ENCODE measurements at places on chromosomes 4 and X.

GRCh38 chrX:6810776-6811175 lies 275.9 kb upstream of the VCX3A start:
- peak; percentile 52 for DNase-seq

GRCh38 chrX:120638619-120639018 lies 8.8 kb upstream of the C1GALT1C1 start:
- no peak for DNase-seq

DNA sequence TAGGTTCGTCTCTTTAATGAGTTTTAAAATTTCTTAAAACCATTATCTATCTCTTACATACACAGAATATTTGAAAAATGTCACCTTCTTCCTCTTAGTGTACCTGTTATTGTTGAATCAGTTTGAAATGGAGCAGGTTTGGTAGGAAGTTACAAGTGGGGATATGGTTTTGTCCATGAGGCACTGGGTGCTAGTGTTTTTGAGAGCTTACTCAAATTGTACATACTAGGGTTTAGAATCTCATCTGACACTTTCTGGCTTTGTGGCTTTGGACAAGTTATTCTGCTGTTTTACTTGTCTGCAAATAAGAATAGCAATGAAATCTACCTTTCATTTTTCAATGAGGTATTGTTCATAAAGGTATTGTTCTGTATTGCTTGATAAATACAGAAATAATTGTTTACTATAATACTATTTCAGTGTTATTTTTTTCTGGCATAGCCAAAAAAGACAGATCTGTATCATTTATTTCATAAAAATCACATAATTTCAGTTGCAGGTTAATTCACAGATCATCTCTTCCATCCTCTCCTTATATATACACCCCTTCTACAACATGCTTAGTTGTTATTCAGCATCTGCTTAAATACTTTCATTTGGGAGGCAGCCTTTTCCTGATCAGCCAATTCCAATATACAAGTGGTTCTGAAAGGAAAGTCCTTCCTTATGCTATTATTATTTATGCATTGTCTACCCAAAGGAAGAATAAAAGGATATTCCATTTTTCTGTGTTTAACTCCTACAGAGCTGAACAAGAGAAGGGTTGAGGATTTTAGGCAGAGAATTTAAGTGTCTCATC lies 13.3 kb downstream of the NCAPG start:
- no peak for DNase-seq

DNA sequence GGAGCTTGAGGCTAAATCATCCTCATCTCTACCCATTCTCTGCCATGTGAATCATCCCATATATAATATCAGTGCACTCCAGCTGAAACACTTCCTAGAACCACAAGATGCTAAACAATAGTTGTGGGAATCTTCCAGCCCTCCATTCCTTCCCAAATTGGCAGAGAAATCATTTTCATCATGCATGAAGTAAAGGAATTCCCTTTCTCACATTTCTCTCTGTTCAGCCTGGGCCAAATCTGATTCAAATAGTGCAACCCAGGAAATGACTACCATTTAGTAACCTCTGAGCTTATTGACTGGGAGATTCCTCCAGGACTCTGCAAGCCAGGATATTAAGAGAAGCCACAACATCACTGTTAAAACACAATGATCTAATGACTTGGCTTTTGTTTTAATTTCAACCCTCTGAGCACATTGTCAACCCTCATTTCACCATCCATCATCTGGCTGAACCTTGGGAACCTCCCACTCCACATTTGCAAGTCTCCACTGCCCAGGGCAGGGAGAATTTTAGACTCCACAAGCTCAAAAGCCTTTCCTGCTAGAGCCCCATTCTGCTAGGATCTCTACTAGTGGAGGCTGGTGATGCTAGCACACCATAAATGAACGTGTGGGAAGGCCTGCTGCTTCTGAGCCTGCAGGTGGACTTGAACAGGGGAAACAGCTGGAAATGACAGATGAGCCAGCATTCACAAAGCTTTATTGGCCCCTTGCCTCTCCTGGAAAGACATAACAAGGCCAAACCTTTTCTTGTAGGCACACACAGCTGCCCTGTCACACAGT lies 133.9 kb downstream of the TET2 start:
- peak; percentile 94 for DNase-seq

DNA sequence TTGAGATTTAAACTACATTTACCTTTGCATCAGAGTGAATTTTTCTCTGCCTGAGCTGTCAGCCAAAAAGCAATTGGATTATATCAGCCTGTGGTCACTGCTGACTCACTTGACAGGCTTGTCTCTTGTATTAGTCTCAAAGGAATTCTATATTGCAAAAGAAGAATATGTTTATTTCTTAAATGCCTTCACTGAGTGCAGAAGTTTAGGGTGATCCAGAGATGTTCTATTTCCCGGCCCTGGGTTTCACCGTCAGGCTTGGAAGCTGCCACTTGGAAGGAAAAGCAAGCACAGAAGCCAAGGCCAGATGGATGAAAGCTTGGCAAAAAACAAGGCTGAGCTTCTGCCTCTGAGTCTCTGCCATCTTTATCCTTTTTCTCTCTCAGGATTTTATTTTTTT lies 80.9 kb downstream of the FAM114A1 start:
- peak; percentile 94 for DNase-seq

GRCh38 chrX:69126642-69127041 lies 38.6 kb downstream of the PJA1 start:
- no peak for DNase-seq

GRCh38 chrX:13966071-13966792 lies 63.5 kb downstream of the GEMIN8 start:
- no peak for DNase-seq

- no peak for DNase-seq
Observed at GRCh38 chr4:84994280-84994679, 27.8 kb upstream of the WDFY3 start.

GRCh38 chr4:56084851-56085250 lies 136.1 kb downstream of the CEP135 start:
- DNase-seq, result no peak

- no peak for DNase-seq
Observed at GRCh38 chr4:172095161-172095560, 282.0 kb downstream of the GALNTL6 start.

DNA sequence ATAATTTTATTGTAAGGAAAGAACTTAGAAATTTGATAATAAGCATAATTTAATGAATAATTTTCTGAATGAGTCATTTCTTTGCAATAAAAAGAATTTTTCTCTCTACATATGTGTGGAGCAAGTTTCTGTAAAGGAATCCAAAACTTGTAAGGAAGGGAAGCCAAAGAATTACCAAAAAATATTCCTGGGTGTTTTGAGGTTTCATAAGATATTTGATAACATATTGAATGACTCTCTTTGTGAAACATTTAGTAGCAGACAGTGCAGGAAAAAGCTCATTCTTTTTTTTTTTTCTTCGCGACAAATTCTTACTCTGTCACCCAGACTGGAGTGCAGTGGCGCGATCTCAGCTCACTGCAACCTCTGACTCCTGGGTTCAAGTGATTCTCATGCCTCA lies 469.0 kb upstream of the MAGEB2 start:
- peak; percentile 59 for DNase-seq

DNA sequence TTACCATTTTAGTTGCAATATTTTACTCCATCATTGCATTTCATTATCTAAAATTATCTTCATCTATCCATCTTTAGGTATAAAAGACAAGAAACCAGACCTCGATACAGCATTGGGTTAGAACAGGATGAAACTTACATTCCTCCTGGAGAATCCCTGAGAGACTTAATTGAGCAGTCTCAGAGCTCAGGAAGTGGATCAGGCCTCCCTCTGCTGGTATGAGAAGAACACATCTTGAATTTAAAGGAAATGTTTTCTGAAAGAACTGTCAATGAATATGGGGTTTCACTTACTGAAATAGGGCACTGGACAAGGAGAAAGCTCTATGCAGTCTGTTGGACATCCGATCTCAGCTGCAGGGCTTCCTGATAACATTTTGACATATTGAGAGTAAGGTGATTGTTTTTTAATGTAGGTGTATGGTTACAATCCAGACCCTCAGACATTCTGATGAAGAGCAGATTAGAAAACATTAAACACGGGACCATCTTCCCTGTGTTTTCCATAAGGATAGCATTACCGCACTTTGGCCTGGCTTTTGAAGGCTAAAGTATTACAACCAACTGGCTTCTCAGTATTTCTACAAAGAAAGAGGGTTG lies 367.2 kb downstream of the BMPR1B start:
- DNase-seq, result peak; percentile 72

- peak; percentile 95 for DNase-seq
Observed at GRCh38 chr4:176841711-176842112, 49.0 kb upstream of the VEGFC start.

GRCh38 chr4:146957237-146957636 lies 11.6 kb upstream of the TTC29 start:
- DNase-seq, result peak; percentile 94

DNA sequence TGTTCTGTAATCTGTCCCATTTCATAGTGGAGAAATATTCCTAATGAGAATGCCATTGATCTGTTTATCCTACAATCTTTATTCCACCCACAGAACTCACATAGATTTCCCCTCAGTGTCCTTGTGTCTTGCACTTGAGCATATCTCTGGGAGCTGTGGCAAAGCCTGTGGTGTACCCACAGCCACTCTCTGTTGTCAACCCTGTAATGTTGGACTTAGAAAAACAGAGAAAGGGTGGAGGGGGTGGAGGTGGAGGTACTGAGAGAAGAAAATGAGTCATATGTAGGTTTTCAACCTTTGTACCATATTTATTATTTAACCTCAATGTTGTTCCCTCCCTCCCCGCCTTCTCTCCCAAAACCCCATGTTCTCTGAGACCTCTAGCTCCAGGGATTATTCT lies 46.9 kb upstream of the TLL1 start:
- DNase-seq, result no peak

DNA sequence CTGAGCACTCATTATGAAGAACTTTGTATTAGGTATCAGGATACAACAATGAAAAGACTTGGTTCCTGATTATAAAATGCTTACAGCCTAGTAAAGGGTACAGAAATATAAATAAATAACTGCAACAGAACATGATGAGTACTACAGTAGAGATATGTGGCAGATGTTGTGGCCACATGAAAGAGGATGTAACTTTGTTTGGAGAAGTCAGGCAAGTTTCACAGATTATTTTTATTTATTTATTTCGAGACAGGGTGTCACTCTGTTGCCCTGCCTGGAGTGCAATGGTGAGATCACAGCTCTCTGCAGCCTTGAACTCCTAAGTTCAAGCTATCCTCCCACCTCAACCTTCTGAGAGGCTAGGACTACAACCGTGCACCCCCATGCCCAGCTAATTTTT lies 15.8 kb upstream of the UBE2K start:
- no peak for DNase-seq

- DNase-seq, result no peak
Observed at GRCh38 chr4:87241336-87241735, 20.9 kb upstream of the KLHL8 start.

- DNase-seq, result no peak
Observed at GRCh38 chrX:71282514-71283402, 677 bp upstream of the NONO start.

- no peak for DNase-seq
Observed at GRCh38 chrX:46849933-46850332, 13.1 kb downstream of the RP2 start.

DNA sequence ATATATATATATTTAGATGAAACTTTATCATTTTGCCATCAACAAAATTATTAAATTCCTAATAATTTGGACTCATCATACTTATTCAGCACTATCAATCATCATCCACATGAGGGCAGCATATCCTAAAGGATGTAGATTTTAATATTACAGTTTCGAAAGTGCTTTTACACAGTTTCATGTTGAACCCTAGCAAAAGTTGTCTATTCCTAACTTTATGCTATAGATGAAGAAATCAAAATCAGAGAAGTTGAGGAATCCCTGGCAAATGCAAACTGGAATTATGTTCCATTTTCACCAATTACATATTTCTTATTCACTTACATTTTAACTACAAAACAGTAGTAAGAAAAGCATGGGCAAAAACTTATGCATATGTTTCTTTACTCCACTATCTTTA lies 36.6 kb upstream of the UGT2A1 start:
- DNase-seq, result peak; percentile 37

DNA sequence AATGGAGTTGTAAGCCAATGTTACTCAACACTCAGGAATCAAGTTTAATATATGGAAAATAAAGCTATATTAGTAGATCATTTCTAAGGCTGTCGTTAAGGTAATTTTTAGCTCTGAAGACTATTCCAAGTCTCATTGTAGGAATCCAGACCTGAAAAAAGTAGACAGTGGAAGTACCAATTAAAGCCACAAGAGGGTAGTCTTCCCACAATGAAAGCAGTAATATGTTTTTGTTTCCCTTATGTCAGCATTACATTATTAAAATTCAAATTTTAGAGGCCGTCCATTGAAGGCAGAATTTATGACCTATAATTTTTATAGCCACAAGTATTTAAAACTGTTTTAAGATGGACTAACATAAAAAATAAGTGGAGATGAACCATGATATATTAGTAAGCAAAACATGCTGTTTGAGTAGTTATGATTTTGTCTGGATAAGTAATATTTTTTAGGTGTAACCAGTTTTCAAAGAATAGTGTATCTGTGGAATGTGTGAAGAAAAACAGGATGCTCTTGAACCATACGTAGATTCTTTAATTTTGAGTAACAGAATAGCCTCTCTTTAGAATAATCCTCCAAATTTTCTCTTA lies 372.6 kb upstream of the TECRL start:
- peak; percentile 13 for DNase-seq

- no peak for DNase-seq
Observed at GRCh38 chr4:45062935-45063545, 336.7 kb upstream of the GNPDA2 start.

- no peak for DNase-seq
Observed at GRCh38 chr4:2818351-2818939, 25.2 kb upstream of the ADD1 start.

GRCh38 chrX:77900688-77901087 lies 1.4 kb downstream of the COX7B start:
- no peak for DNase-seq

GRCh38 chr4:37561803-37562207 lies 124.4 kb downstream of the RELL1 start:
- peak; percentile 11 for DNase-seq

GRCh38 chr4:113447769-113448168 lies 313.8 kb downstream of the CAMK2D start:
- DNase-seq, result no peak

GRCh38 chr4:169033660-169034059 lies 23.6 kb upstream of the CBR4 start:
- no peak for DNase-seq

GRCh38 chr4:8838961-8839431 lies 32.6 kb downstream of the HMX1 start:
- DNase-seq, result no peak

DNA sequence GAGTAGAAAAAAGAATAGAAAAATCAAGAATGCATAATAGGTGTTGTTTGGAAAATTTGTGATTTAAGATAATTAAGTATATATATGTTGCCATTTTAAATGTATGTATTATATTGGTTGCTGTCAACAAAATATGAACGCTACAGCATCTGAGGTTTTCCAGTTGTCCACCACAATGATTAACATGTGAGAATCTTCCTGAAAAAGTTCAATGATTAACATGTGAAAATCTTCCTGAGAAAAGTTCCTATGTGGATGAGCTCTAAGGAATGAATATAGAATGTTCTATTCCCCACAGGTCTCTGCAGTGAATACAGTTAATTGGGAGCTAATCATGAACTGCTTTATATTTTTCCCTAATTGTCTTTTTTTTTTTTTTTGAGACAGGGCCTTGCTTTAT lies 214.7 kb downstream of the CBR4 start:
- DNase-seq, result no peak

- DNase-seq, result no peak
Observed at GRCh38 chrX:136203951-136204350, 47.2 kb downstream of the MAP7D3 start.

GRCh38 chr4:57274082-57274481 lies 163.9 kb upstream of the IGFBP7 start:
- DNase-seq, result no peak

Data from fibroblast of skin of right quadriceps (primary cell).